ENCODE measurements at places on chromosomes 5 and 9.

DNA sequence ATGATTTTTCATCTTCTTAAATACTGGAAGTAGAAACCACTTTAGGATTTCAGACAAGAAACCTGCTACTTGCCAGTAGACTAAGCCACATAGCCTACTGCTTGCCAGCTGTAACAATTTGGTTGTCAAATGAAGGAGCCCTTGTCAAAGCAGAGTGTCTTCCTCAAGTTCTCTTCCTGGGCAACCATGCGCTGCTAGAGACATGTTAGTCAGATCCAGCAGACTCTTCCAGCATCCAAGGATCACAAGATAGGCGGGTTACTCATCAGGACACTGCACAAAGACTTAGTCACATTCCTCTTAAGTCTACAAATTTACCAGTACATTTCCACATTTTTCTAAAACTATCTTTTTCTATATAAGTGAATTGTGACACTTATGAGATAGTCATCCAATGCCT is 24.4 kb downstream of the SKIC3 start:
- no peak for DNase-seq

DNA sequence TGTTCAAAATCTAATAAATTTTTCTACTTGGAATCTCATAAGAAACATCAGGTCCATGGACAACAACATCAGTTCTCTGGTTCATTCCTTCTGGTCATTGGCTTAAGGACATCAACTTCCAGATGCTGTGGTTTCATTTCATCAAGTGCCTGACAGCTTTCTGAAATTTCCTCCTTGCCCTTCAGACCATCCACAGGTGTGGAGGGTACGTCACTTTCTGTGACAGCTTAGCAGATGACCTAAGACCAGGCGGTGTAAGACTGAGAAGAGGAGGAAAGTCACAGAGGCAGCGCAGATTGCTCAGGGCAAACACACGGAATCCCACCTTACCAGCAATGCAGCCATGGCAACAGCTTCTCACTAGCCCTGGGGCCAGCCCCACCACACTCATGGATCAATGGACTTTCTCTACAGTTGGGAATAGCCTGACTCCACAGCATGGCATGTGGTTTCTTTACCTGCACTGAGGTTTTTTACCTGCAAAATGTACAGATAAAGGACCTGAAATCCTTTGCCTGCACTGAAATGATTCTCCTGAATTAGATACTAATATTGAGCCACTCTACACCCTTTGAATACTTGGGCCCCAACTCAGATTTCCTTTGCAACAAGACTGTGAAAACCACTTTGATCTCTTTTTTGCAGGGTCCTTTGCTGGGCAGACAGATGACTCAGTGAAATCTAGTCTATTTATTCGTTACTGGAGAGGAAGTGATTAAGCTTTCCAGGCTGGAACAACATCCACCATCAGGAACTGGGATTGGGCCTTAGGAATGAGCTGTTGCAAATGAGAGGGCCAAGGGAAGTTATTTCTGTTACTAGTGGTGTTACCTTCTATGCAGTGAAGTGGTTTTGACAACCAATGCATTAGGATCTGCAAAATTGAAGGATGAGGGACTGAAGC is 26.9 kb downstream of the TICAM2 start:
- no peak for DNase-seq

DNA sequence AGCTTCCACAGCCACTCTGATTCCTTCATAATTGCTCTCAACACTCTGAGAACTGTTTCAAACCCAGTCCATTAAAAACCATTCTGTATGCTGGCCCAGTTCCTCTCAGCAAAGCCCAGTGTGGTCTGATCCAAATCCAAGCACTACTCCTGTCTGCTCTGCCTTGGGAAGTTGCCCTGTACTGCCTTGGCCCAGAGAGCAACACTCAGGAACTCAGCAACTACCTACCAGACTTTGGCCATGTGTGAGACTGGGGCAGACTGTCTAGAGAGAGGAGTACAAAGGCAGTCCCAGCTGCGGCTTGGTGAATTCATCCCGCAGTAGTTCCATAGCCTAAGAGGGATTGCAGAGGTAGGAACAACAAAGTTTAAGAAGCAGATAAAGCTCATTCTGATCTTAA is 214.4 kb downstream of the MCTP1 start:
- DNase-seq = no peak

DNA sequence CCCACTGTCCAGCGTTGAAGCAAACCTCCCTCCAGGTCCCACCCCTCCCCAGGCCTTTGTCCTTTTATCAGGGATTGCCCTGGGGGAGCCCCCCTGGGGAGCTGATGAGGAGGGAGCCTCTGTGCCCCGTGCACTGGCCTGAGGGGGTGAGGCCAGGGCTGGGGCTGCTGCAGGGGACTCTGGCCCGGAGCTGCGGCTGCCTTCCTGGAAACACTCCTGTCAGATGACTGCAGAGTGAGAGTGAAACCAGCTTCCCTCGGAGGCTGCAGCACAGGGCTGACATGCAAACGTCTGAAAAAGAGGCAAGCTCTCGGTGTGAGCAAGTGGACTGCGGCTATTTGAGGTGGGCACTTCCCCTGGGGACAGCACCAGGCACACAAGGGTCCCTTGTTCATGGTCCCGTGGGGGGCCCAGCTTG is 4.6 kb upstream of the TRAF2 start:
- no peak for DNase-seq

GRCh38 chr5:13932561-13932960 is 11.9 kb downstream of the DNAH5 start:
- DNase-seq = no peak

Data from BE2C (cell line).